Bronchus fibroblast of lung (primary cell): ENCODE measurements at places on chromosomes 13 and 19. TPM values are rescaled to one million over a fixed set of nuclear protein-coding genes. Genes with fewer than 3 reads are reported as not detected.

Gene SLC10A2
- total RNA-seq, result not detected in 2 replicates

Gene RABAC1
- 280 and 302 TPM in 2 replicates for total RNA-seq

Gene SKA3
- total RNA-seq, result 19.3 and 22.7 TPM in 2 replicates

Gene CPB2
- not detected in 2 replicates for total RNA-seq

Gene MCEMP1
- not detected in 2 replicates for total RNA-seq

Gene SIGLEC7
- not detected in 2 replicates for total RNA-seq

Gene ZC3H13
- 7.9 and 14.3 TPM in 2 replicates for total RNA-seq

Gene ELF1
- 18.0 and 20.2 TPM in 2 replicates for total RNA-seq

Gene ZNF296
- total RNA-seq, result 0.17 and 0.45 TPM in 2 replicates

Gene MYH14
- total RNA-seq, result not detected in 2 replicates

Gene ZIK1
- 4.2 and 4.7 TPM in 2 replicates for total RNA-seq
